Activated CD8-positive, alpha-beta memory T cell treated with anti-CD3 and anti-CD28 coated beads for 1 hour (primary cell): ENCODE measurements at places on chromosomes 4 and X.

- no peak for DNase-seq
Observed at GRCh38 chr4:179698321-179698720, 2256.1 kb upstream of the AGA start.

DNA sequence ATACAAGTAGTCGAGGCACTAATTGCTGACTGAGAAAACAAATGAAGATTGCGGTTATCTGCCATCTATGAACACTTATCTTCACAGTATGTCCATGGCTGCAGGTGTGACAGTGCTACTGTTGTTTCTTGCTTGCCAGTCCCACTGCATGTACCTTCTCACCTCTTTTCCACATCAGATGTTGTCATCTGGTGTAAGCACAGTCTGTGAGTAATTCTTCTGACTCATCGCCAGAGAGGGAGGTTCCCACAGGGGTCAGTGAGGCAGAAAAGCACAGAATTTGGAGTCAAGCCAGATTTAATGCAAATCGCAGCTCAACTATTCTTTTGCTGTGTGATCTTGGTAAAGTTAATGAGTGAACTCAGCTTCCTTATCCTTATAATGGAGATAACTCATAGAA is 144.4 kb downstream of the GLRA2 start:
- no peak for DNase-seq

GRCh38 chr4:154004507-154005170 is 215.8 kb upstream of the SFRP2 start:
- no peak for DNase-seq

GRCh38 chr4:184851200-184851541 is 25.4 kb upstream of the ACSL1 start:
- DNase-seq: no peak

DNA sequence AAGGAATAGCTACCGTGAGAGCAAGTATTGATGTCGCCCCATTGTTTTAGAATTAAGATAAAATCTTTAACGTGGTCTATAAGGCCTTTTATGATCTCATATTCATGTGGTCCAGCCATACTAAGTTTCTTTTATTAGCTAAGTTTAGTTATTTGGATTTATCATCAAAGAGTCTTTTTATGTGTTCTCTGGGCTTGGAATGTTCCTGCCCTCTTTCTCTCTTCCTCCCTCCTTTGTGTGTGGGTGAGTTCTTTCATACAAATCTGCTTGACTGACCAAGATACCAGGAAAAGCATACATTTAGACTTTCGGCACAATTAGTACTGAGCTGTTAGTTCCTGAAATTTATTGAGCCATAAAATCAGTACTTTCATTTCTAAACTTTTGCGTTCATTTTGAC is 11.3 kb downstream of the TDO2 start:
- no peak for DNase-seq

GRCh38 chr4:174999407-174999806 is 81.2 kb downstream of the ADAM29 start:
- no peak for DNase-seq
